ENCODE measurements at places on chromosomes 2 and 18.

- DNase-seq, result peak; percentile 68
Measured at GRCh38 chr18:25827961-25828561, 262.4 kb downstream of the SS18 start.

DNA sequence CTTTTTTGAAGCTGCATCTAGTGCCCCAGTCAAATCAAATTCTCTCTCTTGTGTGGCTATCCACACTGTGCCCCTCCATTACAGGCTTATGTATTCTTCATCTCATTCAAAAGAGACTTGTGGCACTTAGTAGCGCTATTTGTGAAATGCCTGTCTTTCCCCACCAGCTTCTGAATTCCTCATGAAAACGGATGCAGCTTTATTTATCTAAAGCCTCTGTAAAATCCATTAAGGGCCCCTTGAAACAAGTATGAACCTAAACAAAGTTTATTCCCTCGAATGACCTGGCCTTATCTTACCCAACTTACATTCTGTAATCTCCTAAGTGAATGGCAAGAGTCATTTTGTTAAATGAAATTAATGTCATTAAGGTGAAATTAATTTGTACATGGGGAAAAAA is 417.4 kb upstream of the PIK3C3 start:
- no peak for DNase-seq

GRCh38 chr18:71036783-71037182 is 747.9 kb downstream of the SOCS6 start:
- peak; percentile 16 for DNase-seq

GRCh38 chr18:46299465-46300008 is 195.4 kb downstream of the HAUS1 start:
- DNase-seq, result no peak

- no peak for DNase-seq
Measured at GRCh38 chr2:160460333-160460731, 33.3 kb downstream of the RBMS1 start.

GRCh38 chr2:202541137-202541536 is 93.6 kb upstream of the FAM117B start:
- peak; percentile 21 for DNase-seq

- no peak for DNase-seq
Measured at GRCh38 chr2:27442920-27443282, 720 bp downstream of the KRTCAP3 start.

DNA sequence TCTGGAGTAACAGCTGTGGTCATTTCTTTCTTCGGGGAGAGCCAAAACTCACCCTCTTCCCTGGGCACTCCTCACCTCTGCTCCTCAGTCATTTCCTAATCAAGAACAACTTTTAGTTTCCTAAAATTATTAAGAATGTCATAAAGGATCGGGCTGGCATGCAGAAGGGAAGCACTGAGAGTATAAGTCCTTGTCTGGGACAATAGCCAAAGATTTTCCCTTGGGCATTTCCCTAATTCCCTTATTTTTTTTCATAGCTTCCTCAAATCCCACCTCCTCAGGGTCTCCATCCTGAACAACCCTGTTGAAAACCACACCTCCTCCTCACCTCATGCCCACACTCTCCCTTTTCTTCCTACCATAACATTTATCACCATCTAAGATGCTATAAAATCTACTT is 115.0 kb downstream of the MREG start:
- DNase-seq, result peak; percentile 44

DNA sequence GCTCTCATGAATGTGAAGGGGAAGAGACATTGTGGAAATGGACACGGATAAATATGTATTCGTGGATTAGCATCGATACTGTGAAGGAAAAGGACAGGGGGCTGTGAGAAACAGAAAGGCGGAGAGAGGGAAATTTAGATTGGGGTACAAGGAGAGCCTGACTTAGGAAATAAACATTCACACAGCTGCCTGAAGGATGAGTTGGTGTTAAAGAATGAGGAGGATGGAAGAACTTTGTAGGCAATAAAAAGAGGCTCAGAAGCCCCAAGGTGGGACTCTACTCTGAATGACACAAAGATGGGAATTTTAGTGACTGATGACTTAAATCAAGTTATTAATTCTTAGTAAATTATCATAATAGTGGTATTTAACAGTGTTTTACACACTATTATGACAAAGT is 10.1 kb downstream of the MYO1B start:
- DNase-seq, result peak; percentile 35

DNA sequence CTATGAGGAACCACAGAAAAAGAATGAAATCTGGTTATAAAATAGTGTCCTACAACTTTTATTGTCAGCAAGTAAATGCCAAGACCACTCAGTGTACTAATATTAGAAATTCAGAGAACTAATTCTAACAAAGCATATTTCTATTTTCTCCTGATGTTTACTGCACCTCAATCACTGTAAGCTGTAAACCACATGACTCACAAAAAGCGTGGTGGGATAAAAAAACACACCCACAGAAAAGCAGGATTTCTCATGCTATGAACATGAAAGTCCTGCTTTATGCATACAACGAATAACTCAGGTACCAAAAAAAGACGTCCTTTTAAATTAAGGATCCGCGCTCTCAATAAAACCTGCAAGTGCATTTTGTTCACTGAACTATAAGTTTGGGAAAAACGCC is 797 bp downstream of the TXNL4A start:
- DNase-seq, result peak; percentile 11

DNA sequence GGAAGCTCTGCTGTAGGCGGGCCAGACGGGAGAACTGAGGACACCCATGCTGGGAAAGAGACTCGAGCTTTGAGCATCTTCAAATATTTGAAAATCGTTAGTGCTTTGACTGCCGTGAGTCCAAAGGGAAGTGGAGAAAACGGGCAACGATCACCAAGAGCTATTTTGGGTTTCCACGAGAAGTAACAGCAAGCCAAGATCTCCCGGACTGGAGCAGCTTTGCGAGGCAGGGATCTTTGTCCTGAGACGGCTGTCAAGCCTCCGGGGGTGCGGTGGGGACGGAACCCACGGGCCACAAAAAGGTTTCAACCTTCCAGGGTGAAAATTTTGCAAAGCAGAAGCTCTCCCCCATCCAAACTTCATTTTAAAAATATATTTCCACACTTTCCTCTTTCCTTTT is 195.8 kb downstream of the NDUFA10 start:
- DNase-seq, result no peak

Data from fibroblast of skin of back (primary cell).